T-helper 2 cell treated with Interferon-gamma antibody and Interleukin-4, amounts not matched to agents 5 μg/mL and 100 μg/mL, for 36 hours (primary cell): ENCODE measurements at places on chromosomes 2 and 18.

DNA sequence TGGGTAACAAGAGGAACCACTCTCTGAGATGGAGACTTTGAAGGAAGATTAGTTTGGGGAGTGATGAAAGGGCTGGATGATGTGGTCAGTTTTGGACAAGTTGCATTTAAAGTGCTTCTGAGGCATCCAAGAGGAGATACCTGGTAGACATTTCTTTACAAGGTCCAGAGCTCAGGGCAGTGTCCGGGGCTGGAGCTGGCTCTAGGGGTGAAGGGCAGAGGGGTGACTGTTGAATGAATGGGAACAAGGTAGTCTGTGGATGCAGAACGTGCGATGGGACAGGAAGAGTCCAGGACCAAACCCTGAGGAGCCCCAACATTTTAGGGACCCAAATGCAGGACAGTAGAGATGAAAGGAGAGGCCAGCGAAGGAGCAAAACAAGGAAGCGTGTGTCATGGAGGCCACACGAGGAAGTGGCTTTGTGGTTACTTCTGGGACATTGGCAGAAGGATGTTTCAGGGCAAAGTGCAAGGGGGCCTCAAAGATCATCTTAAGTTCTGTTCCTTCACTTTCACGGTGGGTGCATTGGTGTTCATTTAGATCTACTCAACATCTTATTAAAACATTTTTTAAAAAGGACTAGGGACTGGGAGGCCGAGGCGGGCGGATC is 13.6 kb upstream of the GPR35 start:
- DNase-seq, result peak; percentile 40

DNA sequence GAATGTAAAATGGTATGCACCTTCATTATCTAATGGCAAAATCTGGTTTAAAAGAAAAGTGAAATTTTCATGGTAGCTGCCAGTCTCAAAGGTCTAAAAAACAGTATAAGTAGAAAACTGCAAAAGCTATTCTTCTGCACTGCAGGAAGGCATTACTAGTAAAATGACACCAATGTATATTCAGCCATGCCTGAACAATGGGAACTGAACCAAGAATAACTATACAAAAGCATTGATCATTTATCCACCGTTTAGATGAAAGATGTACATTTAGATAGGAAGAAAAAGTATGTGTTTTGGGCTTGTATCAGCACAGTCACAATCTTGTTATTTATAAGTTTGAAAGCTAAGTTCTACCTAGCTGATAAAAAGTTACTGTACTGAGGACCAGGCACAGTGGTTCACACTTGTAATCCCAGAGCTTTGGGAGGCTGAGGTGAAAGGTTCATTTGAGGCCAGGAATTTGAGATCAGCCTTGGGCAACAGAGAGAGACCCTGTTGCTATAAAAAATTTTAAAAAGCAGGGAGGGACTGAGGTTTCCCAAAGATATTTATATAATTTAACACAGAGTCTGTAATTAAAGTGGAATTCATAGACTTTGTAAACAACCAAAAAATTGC is 163.1 kb upstream of the WDSUB1 start:
- no peak for DNase-seq

GRCh38 chr2:73890301-73891092 is 2.3 kb upstream of the ACTG2 start:
- no peak for DNase-seq

DNA sequence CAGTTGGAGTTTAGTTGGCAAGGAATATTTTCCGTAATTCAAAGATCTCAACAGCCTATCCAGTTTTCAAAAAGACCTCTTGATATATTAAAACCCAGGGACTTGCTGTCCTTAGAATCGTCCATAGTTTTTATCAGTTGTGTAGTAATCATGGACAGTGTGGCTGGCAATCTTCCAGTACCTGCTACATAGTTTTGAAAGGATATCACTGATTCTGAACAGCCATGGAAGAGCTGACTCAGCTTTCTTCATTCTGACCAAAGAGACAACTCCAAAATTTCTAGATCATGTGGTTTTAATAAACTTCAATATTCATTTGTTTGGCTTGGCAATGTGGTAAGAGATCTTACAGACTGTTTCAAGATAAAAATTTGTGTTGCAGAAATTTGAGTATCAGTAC is 616.7 kb downstream of the TDRD15 start:
- DNase-seq, result no peak

GRCh38 chr18:36355511-36355910 is 58.0 kb downstream of the FHOD3 start:
- DNase-seq, result no peak

DNA sequence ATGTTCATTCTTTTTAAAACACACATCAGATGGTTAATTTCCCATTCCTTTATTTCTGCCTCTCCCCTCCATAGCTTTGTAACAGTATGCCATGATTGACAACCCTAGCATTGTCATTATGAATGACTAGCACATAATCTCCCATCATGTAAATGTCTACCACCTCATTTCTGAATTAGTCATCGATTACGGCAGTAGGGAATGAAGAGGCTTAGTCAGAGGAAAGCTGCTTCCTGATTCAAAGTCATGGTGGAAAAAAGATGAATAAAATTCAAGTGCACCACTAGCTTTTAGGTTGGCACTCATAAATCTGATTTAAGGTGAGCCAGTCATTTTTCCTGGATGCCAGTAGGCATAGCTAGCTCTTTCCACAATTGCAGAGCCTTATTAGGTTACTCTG is 19.1 kb upstream of the ACMSD start:
- DNase-seq, result no peak

- DNase-seq, result no peak
These were observed 47.4 kb upstream of the SLC1A4 start for GRCh38 chr2:64941801-64942200.

- no peak for DNase-seq
These were observed 417.6 kb downstream of the LRRTM4 start for GRCh38 chr2:77104554-77104953.

DNA sequence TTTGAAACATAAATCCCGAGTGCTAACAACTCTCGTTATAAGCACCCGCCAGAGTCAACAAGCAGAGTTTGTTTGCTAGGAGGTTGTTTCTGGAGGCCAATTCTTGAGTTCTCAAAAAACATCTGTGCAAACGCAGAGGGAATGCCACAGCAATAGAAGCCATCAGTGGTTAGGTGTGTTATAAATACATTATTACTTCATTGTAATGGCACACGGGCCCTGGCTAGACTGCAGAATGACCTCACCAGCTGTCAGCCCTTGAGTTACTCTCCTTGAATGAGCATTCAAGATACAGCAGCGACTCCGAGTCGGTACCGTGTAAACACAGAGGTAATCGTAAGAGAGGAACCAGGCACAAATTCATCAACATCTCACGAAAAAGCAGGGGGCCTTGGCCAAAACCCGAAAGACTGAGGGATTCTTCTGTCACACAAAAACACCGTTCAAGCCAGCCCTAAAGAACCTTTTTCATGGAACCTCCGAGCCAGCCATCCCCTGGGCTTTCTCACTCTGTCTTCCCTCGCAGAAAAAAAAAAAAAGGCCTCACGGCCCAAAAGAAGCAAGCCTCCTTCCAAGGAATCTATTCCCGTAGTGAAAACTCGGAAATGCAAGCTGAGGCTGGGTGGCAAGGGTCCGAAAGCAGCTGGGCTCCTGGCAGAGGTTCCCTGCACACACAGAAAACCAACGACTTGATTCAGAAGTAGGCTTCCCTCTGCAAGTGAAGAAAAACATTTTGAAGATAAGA is 133.7 kb upstream of the MEIS1 start:
- no peak for DNase-seq

GRCh38 chr2:16167870-16168426 is 227.6 kb downstream of the MYCN start:
- no peak for DNase-seq

DNA sequence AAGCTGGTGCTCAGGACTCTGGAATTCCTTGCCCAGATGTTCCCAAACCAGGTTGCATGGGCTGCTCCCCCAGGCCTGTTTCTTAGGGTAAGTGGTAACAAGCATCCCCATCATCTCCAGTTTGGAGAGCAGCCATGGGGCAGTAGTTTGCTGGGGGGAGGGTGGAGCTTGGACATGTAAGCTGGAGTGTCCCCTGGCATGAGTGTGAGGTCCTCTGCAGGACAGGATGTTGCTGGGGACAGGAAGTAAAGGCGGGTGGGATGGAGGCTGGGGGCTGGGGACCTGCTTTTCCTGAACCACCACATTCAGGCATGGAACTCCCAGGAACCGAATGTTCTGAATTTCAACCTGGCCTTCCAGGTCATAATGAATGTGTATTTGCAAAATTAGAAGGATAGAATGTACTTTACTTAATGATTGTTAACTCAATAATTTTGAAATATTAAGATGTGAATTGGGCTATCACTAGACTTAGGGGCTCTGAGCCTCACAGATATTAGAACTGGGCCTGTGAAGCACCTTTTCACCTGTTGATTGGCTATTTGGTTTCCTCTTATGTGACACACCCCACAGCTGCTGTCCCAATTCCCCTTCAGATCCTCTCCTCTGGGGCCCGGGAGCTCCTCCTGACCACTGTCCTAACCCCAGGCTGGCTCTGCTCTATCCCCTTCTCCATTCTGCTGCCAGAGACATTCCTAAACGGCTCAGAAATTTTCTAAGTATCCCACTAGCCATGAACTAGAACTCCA is 66.4 kb upstream of the EPAS1 start:
- no peak for DNase-seq

DNA sequence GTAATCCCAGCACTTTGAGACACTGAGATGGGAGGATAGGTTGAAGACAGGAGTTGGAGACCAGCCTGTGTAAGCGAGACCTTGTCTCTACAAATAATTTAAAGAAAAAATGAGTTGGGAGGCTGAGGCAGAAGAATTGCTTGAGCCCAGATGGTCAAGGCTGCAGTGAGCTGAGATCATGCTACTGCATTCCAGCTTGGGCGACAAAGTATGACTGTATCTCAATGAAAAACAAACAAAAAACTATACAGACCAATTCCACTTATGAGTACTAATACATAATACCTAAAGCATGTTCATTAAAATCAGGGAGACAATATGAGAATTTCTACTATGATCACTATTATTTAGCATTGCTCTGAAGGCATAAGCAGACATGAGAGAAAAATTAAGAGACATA is 12.6 kb downstream of the RNF149 start:
- DNase-seq, result no peak

- peak; percentile 3 for DNase-seq
These were observed 31.7 kb downstream of the GPC1 start for GRCh38 chr2:240467149-240467642.

- no peak for DNase-seq
These were observed 294.9 kb downstream of the SOX11 start for GRCh38 chr2:5986801-5987787.
